Nucleus accumbens (tissue), 56 donors: ENCODE measurements at places on chromosomes 1 and 21.

- no peak for DNase-seq
Observed at GRCh38 chr1:15110867-15111230, 42.7 kb upstream of the TMEM51 start.

GRCh38 chr1:75129660-75129982 is 4.6 kb upstream of the LHX8 start:
- DNase-seq, result no peak

GRCh38 chr1:178324003-178324402 is 172.8 kb downstream of the CLEC20A start:
- no peak for DNase-seq

- no peak for DNase-seq
Observed at GRCh38 chr1:110065841-110066240, 4.6 kb downstream of the ALX3 start.

GRCh38 chr1:47895279-47896125 is 101.7 kb downstream of the TRABD2B start:
- DNase-seq, result no peak

DNA sequence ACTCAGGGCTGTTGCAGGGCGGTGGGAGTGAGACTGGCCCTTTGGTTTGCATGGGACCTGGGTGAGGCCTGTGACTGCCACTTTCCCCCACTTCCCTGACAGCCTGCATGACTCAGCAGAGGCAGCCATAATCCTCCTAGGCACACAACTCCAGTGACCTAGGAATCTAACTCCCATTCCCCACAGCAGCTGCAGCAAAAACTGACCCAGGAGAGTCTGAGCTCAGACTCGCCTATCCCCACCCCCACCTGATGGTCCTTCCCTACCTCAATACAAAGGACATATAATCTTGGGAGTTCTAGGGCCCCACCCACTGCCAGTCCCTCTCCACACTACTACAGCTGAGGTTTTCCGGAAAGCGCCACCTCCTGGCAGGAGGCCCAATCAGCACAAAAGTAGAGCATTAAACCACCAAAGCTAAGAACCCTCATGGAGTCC is 26.7 kb downstream of the NDC1 start:
- DNase-seq, result no peak

DNA sequence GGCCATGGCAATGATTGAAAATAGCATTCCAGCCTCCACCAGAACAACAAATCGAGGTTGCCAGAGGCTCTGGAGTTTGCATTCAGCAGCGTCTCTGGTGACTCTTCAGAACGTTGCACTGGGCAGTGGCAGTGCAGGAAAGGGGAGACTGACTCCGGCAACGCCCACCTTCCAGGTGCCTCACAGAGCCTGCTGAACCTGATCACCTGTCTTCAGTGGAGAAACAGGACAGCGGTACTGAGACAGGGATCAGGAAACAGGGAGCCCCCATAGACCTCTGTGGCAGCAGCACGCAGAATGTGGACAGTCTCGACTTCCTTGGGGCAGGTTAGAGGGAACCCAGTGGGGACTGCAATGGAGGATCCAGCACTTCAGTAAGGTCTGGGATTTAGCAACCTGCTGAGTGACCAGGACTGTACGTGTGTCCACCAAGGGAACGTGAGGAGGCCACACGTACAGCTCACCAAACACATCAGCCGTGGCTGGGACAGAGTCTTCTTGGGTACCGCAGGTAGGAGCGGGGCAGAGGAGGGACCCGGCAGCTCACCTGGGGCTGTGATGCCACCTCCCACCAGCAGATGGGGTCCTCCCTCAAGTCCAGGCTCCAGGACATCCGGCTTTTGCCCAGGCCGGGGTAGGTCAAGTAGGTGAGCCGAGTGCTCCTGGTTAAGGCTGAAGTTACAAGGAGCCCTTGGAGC is 128.6 kb downstream of the PRDM2 start:
- DNase-seq, result no peak

DNA sequence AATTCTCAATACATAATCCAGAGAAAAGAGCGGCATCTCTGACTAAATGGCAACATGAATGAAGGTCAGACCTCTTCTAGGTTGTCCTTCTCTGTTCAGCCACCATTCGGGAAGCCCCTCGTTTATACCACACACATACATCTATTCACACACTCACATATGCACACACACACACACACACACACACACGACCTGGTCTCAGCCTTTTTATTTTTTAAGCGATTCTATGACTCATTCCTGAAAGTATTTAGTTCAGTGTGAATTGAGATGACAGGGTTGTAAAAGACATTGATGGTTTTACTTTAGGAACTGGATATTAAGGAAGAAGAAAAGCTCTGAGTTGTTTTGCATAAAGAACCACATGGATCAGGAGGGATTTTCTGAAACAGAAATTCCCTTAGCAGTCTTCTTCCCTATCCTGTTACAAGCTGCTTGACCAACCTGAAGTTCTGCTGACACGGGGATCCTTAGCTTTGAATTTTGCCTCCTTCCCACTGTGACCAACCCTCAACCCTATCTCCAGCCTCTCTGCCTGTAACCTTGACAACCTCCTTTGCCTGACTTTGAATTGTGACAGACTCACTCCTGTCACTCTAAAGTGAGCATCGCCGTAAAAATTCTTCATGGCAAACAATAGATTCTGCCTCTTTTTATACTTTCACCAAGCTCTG is 383.1 kb upstream of the ESRRG start:
- DNase-seq, result no peak

DNA sequence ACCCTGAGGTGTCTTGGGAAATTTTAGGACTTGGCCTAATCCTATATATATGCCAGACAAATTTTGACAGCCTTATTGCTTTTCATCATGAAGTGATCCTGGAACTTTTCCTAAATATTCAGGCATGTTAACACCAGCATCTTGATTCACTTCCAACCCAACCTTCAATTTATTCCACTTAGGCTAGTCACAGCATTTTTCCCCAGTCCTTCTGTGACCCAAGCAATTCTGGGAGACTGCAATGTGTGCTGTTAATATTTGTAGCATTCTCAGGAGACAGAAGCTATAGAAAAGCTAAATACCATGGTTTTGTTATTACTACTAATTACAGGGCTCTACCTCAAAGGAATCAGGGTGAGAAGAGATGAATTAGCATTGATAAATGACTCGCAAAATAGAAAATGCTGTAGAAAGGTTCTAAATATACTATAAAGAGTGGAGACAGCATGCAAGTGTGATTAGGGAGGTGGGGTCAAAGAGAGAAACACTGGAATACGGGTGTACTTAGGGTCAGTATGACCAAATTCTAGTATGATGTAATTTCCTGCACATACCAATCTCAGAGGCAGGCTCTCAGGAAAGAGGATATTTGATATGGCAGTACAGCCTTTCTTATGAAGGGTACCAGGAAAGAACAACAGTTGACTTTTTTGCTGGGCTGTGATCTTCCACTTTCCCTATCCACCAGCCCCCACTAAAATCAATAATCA is 29.1 kb downstream of the PRRX1 start:
- DNase-seq, result no peak

DNA sequence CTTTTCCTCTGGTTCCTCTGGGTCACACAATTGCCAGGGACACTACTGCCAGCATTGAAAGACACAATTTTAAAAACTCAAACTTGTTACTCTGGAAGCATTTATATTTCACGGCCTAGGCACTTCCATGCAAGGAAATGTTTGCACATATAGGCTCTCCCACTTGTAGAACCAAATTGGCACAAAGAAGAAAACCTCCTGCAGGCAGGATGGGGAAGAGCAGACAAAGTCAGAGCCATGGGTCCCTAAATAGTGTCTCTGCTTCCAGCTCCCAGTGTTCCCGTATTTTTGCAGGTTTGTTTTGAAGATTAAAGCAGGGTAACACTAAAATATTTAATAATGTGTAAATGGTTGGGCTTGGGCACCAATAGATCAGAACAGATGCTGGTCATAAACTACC is 19.0 kb upstream of the ADGRL2 start:
- no peak for DNase-seq

DNA sequence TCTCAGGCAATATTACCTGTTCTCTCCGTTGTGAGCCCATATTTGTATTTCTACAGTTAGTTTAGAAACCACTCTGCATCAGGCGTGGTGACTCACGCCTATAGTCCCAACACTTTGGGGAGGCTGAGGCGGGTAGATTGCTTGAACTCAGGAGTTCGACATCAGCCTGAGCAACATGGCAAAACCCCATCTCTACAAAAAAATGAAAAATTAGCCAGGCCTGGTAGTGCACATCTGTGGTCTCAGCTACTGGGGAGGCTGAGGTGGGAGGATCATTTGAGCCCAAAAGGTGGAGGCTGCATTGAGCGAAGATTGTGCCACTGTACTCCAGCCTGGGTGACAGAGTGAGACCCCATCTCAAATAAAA is 19.7 kb upstream of the ID3 start:
- no peak for DNase-seq

- no peak for DNase-seq
Observed at GRCh38 chr21:28439251-28439650, 553.4 kb downstream of the LTN1 start.

DNA sequence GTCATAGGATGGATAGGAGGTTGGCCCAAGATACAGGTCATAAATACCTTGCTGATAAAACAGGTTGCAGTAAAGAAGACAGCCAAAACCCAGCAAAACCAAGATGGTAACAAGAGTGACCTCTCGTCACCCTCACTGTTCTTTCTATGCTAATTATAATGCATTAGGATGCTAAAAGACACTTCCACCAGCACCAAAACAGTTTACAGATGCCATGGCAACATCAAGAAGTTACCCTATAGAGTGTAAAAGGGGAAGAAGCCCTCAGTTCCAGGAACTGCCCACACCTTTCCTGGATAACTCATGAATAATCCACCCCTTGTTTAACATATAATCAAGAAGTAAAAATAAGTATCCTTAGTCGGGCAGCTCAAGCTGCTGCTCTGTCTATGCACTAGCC is 671.9 kb downstream of the PTPRC start:
- DNase-seq, result no peak

GRCh38 chr1:155313261-155313660 is 4.6 kb downstream of the FDPS start:
- no peak for DNase-seq

- DNase-seq, result no peak
Observed at GRCh38 chr1:232123775-232124659, 497.4 kb downstream of the DISC1 start.
